ENCODE measurements at places on chromosomes 12 and 14. TPM values are rescaled to one million over a fixed set of nuclear protein-coding genes. Genes with fewer than 3 reads are reported as not detected.

- DNase-seq: no peak
Observed at GRCh38 chr14:90608281-90608680, 207.9 kb downstream of the TTC7B start.

DNA sequence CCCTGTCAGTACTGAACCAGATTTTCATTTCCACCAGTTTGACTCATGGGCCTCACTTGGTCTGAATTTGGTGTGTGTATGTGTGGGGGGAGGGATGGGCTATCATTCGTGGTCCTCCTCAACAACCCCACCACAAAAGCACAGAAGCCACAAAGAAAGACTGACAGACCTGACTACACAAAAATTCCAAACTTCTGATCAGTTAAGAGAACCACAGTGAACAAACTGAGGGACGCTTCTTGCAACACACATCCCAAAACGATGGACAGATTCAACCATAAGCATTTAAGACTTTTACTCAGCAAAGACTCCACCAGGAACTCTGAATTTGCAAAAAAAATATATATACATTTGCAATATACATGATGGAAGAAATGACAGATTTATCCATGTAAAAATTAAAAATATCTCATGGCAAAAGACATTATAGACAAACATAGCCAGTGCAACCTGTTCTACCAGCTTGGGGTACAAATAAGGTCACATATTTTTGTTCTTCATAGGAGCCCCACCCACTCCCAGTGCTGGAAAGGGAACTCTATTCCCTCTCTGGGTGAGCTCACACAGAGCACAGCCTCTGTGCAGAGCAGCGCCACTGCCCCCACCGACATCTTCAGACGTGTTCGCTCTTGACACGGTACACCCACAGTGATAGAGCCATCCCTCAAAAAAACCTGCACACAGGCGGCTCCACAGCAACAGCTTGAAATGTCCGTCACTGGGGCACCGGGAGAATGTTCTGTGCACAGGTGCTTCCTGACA, 49.7 kb downstream of the JAG2 start:
- no peak for DNase-seq

DNA sequence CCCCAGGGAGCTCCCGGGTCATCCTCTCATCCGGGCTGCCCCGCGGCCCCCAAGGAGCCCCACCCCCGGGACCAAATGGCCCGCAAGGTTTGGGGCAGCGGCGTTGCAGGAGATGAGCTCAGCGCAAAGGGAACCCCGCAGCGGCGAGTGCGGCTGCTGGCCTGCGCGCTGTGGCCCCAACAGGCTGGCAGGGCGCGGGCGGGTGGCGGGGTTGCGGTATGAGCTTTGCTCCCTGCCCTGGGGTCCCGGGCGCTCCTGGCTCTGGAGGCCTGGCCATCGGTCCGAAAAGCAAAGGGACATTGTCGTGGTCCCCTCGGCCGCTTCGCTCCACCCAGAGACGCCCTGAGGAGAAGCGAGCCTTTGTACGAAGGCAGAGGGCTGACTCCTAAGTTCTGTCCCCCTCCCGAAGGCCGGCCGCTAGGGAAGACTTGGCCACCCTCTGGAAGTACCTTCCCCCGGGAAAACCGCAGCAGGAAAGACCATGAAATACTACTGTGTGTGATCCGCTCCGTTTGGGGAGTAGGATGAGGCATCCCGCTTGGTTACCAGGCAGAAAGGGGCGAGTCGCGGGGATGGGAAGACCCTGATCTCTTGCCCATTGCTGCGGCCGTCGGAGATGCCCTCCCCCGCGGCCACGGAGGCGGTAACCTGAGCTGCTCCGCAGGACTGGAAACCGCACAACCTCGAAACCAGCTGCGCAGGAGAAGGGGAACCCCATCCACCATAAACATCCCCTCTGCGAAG, 620 bp upstream of the NID2 start:
- DNase-seq: no peak

DNA sequence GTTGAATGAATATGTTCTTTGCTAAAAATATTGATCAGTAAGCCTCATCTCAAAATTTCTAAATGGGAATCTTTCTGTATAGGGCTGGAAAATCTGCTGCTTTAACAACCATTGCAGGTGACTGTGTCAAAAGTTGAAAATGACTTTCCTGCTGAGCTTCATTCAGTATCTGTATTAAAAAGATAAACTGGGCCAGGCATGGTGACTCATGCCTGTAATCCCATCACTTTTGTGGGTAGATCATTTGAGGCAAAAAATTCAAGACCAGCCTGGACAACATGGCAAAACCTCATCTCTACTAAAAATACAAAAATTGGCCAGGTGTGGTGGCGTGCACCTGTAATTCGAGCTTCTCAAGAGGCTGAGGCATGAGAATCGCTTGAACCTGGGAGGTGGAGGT, 213.7 kb upstream of the SYT10 start:
- no peak for DNase-seq

DNA sequence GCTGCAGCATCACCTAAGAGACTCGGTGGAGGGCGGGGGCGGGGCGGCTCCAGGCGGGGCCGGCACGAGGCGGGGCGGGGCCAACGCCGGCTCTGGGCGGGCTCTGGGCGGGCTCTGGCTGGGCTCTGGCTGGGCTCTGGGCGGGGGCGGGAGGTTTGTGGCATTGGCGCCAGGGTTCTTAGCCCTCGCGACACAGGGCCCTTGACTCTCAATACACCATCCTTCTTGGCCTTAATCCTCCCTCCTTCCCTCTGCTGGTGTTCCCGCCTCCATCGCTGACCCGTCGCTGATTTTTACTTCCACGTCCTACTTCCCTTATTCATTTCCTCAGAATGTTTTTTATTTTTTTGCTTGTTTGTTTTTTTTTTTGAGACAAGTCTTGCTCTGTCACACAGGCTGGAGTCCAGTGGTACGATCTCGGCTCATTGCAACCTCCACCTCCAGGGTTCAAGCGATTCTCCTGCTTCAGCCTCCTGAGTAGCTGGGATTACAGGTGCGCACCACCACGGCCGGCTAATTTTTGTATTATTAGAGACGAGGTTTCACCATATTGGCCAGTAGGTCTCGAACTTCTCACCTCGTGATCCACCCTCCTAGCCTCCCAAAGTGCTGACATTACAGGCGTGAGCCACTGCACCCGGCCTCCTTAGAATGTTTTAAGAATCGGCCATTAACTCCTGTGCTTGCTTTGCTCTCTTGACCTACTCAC, at the start of gene BLTP3B:
Gene BLTP3B, minus strand, starts transcription at position 24 of the 709 bp plus-strand sequence. CDS start 239 bp downstream, outside the sequence.
- DNase-seq: peak; percentile 80

DNA sequence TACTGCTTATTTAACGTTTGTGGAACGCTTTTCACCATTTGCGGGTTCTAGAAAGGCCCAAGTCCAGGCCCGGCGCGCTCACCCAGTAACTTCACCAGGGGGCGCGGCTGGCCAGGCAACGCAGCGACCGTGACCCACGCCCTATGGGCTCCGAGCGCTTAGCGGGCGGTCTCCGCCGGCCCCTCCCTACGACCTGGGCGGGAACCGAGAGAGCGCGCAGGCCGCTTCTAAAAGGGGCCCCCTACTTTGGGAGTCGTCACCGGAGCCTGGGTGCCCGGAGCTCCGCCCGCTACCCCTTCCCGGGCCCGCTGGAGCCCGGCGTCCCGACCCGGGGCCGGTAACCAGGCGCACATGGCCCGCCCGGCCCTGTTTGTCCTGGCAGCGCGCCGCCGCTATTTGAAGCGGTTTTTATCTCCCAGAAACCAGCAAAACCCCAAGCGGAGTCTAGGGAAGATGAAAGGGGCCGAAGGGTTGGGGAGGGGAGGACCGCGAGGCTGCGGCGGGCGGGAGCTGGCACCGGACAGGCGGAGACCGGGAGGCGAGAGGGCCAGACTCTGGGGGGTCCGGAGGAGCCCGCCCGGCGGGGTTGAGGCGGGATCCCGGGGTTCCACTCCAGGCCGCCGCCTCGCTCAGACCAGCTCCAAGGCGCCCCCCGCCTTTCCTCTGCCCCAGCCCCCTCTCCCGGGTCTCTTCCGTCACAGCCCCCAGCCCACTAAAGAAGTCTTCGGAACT, 3.5 kb upstream of the AAAS start:
- DNase-seq: peak; percentile 85

DNA sequence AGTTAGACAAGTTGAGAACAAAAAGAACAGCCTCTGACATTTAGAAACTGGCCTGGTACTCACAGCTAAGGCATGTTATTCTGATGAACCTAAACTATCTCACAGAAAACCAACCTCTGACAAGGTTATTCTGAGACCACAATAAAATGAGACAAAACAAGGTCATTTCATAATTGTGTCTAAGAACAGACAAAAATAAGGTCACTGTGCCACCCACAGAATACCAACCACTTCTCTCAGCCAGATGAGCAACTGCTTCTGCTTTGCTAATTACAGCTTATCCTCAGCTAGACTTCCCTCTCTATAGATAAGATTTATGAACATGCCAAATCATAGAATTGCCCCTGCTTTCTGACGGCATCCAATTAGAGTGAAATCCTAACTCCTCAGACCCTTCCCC, 52.2 kb upstream of the CRACR2A start:
- DNase-seq: no peak

DNA sequence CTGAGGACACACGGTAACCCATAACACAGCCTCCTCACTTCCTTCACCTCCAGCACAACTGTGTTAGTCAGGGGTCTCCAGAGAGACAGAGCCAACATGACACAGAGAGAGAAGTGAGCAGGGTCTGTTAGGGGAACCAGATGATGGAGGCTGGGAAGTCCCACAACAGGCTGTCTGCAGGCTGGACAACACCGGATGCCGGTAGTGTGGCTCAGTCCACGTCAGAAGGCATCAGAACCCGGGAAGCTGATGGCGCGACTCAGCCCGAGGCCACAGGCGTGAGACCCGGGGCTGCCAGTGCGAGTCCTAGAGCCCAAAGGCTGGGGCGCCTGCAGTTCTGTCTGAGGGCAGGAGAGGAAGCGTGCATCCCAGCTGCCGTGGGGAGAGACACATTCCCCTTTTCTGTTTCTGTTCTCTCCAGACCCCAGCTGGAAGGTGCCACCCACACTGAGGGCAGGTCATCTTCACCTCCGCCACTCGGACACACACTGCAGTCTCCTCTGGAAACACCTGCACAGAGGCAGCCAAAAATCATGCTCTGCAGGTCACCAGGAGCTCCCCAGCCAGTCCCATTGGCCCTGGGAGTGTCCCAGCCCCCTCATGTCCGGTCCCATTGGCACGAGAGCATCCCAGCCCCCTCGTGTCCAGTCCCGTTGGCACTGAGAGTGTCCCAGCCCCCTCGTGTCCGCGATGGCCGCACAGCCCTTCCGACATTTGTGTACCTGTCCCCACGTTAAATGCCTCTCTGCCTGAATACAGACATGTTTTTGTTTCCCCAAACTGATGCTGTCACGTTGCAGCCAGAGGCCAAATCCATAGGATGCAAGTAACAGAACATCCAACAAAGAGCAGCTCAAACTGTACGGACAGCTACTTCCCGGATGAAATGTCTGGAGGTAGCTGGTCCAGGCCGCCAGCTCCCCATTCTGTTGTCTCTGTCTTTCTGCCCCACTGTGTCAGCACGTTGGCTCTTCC, 7.9 kb upstream of the FBRSL1 start:
- DNase-seq: no peak

DNA sequence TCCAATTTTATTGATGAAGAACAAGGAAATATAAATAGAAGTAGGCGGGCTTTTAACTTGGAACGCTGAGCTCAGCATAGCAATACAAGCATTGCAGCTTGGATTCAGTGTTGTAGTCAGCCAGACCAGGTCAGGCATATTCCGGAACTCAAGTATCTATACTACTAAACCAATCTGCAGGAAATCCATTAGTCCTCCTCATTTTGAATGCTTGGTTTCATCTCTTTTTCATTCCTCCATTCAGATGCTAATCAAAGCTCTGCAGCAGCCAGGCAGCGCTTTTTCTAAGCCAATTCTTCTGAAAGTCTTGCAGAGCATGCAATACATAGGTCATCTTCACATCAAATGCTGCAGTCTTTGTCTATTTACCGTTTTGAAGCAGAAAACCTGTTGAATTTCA, 49.0 kb downstream of the KIF21A start:
- DNase-seq: no peak

DNA sequence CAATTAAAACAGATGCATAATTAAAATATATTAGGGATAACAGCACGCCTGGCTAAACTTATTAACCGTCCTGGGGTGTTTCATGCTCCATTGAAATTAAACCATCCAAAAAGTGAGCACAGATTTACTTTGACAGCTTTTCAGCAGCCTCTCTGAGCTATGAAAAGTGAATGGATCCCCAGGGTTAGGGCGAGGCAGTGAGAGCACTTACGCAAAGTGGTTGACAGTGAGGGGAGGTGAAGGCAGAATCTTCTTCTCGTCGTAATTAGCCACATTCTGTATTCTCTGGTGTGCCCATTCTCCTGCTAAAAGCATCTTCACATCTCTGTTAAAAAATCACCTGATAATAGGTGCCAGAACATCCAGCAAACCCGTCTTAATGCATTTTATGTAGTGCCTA, 1.9 kb downstream of the TMTC2 start:
- DNase-seq: no peak

DNA sequence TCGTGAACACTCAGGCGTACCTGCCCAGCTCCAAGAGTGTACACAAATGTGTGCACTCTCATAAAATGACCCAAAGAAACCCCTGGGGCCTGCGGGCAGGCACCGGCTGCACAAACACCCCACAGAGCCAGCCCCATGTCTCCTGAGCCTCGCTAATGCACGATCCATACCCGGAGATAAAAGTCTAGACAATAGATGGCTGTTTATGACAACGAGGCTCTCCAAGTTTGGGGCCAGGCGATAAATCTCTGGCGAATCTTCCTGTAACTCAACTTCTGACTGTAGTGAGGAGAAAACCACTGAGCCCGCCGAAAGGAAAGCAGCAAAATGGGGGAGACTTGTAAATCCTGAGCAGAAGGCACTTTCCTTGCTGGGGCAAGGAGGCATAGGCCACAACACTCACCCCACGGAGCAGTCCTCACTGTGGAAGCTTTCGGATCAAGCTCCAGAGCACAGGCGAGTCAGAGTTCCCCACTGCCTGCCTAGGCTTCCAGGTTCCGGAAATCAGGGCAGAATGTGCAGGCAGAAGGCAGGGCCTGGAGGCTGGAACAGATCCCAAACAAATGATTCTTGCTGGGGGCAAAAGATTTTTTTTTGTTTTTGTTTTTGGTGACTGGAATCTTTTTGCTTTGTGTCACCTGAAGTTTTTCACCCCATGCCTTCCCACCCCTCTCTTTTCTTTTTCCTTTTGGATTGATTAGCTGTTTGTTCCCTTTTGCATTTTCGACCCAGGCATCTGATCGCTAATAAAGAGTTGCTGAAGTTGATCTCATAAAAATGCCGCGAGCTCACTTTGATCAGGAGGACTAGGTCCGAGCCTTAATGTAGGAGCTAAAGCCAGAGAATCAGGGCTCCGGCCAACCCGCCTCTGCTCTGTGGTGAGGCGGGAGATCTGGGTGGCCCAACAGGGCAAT, 4.5 kb upstream of the HOXC11 start:
- no peak for DNase-seq

The RD3L gene
- total RNA-seq: not detected

The RPS6KA5 gene
- 16.7 TPM for total RNA-seq

The PIWIL1 gene
- total RNA-seq: not detected

The ETV6 gene
- 117 TPM for total RNA-seq

The SPX gene
- total RNA-seq: 1.0 TPM

The BCL2L2 gene
- total RNA-seq: 4.1 TPM

The ZBTB1 gene
- 41.2 TPM for total RNA-seq

The REP15 gene
- 1.4 TPM for total RNA-seq
